ENCODE measurements at places on chromosomes 11 and 22.

DNA sequence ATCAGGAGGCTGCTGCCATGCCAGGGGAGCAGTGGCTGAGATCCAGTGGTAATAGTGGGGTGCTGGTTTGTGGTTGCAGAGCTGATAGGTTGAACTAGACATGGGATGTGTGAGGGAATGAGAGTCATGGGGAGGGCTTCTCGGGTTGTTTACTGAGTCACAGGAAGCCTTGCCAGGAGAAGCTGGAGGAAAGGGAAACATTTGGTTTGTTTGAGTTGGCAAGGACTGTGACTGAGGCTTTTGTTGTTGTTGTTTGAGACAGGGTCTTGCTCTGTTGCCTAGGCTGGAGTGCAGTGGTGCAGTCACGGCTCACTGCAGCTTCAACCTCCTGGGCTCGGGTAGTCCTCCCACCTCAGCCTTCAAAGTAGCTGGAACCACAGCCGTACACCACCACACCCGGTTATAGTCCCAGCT lies 49.3 kb downstream of the CABIN1 start:
- no peak for DNase-seq

GRCh38 chr11:131584785-131585592 lies 214.6 kb downstream of the NTM start:
- DNase-seq, result no peak

GRCh38 chr22:46734830-46735453 lies 3.1 kb downstream of the CERK start:
- no peak for DNase-seq

DNA sequence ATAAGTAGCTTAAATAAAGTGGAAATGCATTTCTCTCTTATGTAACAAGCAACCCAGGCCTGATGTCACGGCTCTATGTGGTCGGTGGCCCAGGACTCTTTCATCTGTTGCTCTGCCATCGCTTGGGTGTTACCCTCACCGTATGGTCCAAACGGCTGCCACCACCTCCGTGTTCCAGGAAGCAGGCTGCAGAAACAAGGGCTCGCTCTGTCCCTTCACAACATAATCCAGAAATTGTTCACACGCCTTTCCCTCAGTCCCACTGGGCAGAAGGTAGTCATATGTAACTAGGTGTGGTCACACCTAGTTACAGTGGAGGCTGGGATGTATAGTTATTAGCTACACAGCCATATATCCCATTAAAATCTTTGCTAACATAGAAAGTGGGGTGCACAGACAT lies 421.0 kb downstream of the SOX6 start:
- no peak for DNase-seq

GRCh38 chr22:25364736-25365241 lies 145.3 kb downstream of the CRYBB2 start:
- DNase-seq, result no peak

DNA sequence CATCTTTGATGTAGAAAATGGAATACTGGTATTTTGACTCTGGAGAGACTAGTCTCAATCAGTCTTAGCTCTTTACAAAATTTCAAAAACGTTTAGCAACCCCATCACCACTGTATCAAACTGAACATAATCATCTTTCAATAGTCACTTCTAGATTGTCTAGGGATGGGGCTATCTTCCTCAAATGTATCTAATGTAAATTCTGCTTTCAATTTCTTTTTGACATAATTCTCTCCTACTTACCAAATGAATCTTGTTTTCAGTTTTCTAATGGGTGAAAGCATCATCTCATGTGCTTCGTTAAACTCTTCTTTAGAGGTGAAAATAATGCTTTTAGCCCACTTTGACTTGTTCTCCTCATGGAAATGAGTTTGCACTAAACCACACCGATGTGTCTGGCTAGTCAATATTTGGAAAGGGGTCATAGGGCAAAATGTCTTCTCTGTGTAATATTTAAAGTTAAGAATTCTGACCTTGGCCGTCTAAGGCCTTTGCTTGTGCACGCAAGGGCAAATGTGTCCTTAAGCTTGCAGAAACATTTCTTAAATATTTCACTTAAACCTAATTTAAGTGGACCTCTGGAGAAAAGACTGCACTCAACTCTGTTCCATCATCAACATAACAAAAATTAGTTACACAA lies 5.2 kb downstream of the SIK3 start:
- DNase-seq, result no peak

GRCh38 chr11:34640050-34640923 lies 19.4 kb downstream of the EHF start:
- no peak for DNase-seq

GRCh38 chr11:59012398-59013265 lies 73.3 kb downstream of the GLYATL1 start:
- no peak for DNase-seq

GRCh38 chr11:27540051-27540450 lies 33.5 kb upstream of the LIN7C start:
- DNase-seq, result no peak

GRCh38 chr22:20881231-20881630 lies 22.4 kb downstream of the SNAP29 start:
- no peak for DNase-seq
